ENCODE measurements at places on chromosomes 6 and 20.

GRCh38 chr6:41302638-41303037 is 16.2 kb upstream of the TREM1 start:
- DNase-seq, result no peak

- no peak for DNase-seq
These were observed 241.2 kb downstream of the OGFRL1 start for GRCh38 chr6:71529769-71530168.

DNA sequence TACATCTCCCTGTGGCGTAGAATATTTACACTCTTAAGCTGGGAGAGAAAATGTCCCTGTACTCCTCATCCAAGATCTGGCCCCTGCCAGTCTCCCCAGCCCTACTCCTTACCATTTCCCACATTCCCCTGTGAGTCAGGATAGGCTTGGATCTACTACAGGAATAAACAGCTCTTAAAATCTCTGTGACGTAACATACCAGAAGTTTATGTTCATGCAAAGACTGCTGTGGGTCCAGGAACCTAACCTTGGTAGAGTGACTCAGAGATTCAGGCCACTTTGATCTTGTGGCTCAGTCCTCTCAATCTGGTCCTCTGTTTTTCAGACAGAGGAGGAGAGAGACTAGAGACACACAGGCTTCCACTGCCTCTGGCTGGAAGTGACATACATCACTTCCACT is 38.5 kb upstream of the GPR6 start:
- no peak for DNase-seq

DNA sequence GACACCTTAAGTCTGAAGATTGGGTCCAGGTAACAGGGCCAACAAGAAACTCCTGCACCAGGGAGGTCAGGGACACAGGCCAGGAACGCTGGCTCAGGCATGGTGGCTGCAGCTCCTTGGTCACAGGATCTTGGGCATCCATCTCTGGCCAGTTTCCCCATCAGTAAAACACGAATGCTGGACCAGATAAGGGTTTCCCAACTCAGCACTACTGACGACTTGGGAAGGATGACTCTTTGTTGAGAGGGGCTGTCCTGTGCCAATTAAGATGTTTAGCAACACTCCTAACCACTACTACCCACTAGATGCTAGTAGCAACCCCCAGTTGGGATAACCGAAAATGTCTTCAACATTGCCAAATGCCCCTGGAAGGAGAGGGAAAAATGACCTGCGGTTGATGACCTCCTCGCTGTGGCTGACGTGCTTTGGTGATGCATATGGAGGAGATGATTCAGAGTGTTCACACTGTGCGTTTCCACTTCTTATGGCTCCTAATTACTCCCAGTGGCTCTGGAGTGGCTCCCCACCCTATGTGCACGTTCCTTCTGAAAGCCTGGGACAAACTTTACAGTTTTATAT is 261.9 kb downstream of the CDH26 start:
- no peak for DNase-seq

- DNase-seq, result no peak
These were observed 38.4 kb downstream of the AKAP7 start for GRCh38 chr6:131173680-131174079.

DNA sequence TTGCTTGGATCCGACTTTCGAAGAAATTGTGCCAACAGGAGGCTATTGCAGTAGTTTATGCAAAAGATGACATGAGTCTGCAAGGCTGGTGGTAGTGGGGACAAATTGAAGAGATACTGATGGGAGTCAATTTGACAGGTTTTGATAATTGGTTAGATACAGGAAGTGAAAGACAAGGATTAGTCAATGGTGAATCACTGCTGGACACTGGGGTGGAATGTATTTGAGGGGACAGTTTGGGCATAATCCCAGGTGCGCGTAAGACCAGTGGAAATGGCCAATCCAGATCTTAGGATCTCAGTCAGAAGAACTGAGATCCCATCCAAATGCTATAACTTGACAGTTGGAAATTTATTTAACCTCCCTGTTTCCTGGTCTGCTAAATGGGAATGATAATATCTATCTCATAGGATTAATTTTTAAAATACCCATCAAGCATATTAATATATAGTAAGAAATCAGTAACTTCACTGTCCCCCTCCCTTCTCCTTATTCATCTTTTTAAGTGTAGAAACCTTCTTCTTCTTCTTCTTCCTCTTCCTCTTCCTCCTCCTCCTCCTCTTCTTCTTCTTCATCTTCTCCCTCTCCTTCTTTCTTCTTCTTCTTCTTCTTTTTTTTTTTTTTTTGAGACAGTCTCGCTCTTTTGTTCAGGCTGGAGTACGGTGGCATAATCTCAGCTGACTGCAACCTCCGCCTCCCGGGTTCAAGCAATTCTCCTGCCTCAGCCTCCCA is 30.9 kb upstream of the ERVFRD-1 start:
- DNase-seq, result no peak

- no peak for DNase-seq
These were observed 18.3 kb downstream of the VEGFA start for GRCh38 chr6:43788301-43788700.

DNA sequence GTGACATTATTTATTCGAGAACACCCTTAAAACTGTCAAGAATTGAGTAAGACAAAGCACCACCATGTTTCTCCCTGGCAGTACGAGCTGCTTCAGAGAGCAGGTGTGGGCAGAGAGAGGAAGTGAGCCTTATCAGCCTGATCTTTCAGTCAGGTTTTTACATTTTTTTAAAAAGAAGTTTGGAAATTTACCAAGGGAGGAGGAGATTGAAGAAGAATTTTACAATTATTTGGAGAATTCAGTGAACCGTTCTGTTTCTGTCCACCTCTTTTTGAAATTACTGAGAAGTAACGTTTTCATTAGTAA is 75.5 kb downstream of the ZDHHC14 start:
- DNase-seq, result no peak

DNA sequence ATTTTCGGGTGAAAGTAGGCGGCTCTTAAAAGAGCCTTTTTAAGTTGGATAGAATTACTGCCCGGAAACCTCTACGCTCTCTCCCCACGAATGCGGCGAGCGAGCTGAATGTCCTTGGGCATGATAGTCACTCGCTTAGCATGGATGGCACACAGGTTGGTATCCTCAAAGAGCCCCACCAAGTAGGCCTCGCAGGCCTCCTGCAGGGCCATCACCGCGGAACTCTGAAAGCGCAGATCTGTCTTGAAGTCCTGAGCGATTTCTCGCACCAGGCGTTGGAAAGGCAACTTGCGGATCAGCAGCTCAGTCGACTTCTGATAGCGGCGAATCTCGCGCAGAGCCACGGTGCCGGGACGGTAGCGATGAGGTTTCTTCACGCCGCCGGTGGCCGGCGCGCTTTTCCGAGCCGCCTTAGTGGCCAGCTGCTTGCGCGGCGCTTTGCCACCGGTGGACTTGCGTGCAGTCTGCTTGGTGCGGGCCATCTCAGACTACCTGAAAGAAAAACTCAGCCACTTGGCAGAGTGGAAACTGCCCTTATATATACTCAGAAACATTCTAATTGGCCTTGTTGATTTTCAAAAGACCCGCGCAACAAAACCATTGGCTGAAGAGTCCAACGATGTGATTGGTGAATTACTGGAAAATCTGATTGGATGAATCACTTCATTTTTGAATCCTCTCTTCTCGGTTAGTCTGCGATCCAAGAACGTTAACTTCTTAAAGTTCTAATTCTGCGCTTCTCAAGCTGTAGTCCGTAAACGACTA is 93.9 kb upstream of the BTN3A2 start:
- peak; percentile 93 for DNase-seq

DNA sequence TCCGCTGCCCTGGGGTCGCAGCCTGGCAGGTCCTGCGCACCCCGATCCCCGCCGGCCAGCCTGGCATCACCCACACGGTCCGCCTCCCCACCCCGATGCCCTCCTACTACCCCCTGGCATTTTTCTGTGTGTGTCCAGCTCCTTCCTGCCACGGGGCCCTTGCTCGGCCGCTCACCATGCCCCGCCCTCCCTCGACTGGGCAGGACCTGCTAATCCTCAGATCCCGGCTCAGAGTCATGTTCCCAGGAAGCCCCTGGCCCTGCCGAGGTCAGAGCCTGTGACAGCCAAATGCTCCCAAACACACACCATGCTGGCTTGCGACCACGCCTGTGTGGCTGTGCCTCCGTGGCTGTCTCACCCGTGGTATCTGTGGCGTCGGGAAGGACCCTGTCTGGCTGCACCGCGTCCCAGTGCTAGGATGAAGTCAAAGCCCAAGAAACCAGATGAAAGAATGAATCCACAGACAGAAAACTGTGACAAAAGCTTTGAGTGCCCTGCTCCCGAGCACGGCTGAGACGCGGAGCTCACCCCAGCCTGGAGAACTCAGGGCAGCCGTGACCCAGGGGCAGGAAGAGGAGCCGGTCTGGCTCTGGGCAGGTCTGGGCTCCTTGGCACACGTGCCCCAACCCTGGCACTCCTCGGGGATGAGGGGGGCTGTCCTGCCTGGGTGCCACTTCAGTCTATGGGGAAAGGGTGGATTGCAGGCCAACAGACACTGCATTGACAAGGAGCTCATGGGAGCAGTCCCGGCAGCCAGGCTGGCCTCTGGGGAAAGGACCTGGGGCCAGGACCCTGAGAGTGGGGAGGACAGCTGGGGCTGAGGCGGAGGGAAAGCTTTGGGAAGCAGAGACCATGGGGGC is 20.8 kb upstream of the SLCO4A1 start:
- no peak for DNase-seq

DNA sequence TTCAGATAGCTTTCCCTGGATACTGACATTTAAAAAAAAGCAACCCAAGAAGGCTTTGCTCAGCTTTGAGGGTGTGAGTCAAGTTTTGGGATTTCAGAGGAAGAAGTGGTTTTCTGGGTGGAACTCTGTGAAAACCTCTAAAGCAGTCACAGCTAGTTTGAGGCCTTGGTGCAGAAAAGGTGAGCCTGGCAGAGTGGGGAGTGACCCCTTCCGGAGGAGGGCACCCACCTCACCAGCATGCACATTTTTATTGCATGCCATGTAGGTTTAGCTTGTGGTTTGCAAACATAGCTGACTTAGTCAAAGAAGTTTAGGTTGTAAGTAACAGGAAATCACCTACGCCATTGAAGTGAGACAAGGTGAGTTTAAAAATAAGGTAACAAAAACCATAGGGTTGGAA is 146.8 kb upstream of the PMEPA1 start:
- DNase-seq, result no peak

DNA sequence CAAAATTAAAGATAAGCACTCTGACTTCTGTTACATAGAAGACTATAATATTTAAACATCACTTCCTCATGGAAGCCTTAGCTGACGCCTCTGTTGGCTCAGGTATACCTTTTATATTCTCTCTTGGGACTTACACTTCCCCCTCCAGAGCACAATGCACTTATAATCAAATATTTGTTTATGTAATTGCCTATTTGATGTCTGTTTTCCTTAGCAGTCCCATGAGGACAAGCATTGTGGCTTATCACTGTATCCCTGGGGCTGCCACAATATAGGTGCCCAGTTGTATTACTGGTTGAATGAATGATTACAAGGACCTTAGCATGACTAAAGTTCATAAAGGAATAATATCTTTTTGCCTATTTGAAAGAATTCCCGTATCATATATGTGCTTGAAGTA is 186.7 kb upstream of the VGLL2 start:
- no peak for DNase-seq

DNA sequence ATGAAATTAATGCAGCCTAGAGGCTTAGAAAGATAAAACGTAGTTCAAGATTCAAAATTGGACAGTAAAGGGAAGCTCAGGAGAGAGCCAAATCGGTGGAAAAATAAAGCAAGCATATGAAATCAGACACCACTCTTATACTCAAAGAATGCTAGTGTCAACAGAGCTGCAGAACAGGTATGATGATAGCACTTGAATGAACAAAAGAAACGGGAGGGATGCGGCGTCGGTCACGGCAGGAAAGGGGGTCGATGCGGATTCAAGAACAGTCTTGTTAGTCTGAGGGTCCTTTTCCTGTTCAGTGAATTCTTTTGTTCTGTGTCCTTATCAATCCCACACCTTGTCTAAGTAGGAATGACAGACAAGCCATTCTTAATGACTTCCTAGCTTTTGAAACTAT is 114.4 kb downstream of the FOXC1 start:
- DNase-seq, result no peak

DNA sequence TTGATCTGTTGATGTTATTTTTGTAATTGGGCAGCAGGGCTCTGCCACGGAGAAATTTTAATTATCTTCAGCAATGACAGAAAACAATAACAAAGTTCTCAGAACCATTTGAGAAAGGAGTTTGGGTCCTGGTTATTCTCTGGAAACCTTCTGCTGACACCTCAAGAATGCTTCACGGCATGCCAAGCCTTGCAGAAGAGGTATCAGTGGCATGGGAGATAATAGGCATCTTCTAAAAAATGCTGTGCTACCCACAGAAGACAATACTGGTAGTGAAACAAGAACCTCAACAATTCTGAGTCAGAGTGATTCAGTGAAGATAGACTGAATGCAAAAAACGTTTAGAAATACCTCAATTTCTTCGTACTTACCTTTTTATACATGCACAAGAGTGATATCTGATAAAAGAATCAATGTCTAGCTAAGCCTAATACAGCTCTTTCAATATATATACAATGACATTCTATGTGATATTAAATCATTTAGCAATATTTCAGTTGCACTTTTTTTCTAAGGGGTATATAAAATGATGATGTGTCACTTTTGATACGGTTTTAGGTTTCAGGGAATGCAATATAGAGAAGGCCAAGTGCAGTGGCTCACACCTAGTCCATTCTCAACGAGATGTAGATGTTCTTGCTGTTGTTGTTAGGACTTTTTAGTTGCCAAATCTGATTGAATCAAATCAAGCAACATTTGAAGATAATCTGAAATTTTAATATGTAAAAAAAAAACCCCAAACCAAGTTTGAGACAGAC is 110.4 kb upstream of the COL21A1 start:
- no peak for DNase-seq

- no peak for DNase-seq
These were observed 1.0 kb upstream of the HFE start for GRCh38 chr6:26086211-26086610.

DNA sequence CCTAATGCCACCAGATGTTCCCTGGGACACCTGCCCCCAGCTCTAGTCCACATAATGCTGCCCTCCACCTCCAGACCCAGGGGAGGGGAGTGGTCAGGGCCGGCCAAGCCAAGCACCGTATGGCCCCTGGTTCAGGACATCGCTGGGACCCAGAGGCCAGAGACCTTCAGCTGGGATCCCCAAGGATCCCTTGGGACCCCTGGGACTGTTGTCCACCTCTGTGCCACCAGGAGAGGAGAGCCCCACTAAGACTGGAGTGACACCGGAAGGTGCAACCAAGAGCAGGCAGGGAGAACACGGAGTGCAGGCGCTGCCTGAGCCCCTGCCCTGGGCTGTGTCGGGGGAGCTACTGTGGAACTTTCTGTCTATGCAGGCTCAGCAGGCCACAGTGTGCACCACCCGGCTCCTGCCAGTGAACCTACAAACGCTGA is 43.6 kb downstream of the CTCFL start:
- no peak for DNase-seq

- no peak for DNase-seq
These were observed 232.7 kb upstream of the SGK1 start for GRCh38 chr6:134550604-134551003.

- DNase-seq, result no peak
These were observed 281.3 kb downstream of the BMP7 start for GRCh38 chr20:56985066-56985685.

All from stimulated activated effector memory CD8-positive, alpha-beta T cell treated with anti-CD3 and anti-CD28 coated beads, Interleukin-12 subunit alpha, Interleukin-12 subunit beta, amount 100 ng/mL, for 72 hours (primary cell).